Fibroblast of skin of left quadriceps (primary cell): ENCODE measurements at places on chromosomes 7 and 10.

GRCh38 chr7:76265299-76265698 is 37.2 kb upstream of the HSPB1 start:
- no peak for DNase-seq

DNA sequence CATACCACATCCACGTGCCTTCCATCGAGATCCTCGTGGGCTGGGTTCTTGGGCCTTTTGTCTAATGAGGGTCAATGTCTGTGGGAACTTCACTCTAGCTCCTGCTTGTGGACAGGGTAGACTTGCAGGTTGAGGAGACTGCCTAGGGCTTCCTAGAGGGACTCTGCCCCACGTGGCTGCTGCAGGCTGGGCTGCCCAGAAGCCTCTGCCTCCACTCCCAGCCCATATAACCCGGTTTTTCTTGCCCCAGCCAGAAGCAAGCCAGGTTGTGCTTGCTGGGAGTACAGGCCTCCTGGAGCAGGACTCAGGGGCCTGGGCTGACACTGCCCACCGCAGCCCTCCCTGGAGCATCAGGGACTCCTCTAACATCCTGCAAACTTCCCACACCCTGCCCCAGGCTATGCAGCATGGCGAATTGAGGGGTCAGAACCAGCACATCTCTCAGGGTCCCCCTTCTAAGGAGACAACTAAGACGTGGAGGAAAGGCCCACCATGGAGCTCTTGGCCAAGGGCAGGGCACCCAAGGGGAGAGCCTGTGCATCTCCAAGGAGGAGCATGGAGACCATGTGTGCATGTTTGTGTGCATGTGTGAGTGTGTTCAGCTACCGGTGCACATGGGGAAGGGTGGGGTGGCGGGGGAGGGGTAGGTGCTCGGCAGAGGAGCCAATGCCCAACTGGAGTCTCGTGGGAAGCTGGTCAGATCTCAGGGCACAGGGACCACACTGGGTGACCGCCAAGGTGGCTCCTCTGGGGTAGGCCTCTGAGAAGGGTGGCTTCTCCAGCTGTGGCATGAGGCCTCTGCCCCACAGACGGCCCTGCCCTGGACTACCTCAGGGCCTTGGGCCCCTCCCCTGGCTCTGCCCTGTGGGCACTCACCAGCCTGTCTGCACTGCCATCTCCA is 62.6 kb downstream of the RASGEF1A start:
- DNase-seq, result no peak

DNA sequence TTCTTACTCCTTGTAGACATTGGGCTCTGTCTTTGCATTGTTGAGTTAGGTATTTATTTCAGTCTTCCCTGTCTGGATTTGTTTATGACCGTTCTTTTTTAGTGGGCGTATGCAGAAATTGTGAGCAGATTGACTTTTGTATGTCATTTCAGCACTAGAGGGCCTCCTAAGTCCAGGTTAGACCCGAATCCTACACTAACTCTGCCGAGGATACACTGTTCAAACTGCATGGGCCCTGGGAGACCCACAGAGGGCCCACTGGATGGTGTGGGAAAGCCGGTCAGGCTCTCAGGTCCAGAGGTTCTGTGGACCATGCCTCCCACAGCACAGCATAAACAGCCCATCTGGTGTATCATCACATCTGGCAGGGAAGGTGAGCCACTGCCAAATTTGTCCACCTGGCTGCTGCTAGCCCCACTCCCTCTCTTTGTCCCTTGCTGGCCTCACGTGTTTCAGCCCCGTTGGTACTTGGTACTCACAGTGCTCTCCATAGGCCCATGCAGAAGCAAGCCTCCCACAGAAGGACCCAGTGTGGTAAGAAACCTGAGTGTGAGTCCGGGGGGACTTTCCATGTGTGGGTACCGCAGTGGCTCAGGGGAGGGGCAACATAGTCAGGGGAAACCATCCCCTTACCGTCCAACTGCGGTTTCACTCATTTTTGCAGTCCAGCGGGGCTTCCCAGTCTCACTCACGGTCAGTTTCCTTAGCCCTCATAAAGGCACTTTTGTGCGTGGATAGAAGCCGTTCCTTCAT is 112.8 kb downstream of the APBB1IP start:
- no peak for DNase-seq

DNA sequence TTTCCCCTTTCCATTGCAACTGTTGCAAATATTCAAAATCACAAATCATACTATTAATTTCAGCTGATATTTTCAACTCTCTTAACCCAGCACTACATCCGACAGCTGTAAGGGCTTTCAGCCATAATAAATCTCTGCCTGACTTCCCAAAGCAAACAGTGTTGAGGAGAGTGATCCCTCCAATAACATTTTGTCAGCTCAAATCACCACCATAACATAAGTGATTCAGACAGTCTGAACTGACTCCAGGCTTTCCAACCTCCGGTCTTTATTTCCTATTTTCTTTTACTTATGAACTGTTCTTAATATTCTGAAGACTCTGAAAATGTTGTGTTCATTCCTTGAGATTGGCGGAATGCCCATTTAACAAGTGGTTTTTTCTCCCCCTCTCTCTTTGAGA is 1085.9 kb downstream of the GATA3 start:
- no peak for DNase-seq

- no peak for DNase-seq
Measured at GRCh38 chr10:52453501-52453900, 139.4 kb downstream of the DKK1 start.

- no peak for DNase-seq
Measured at GRCh38 chr10:80480852-80481251, 26.7 kb downstream of the TSPAN14 start.

- DNase-seq, result no peak
Measured at GRCh38 chr10:17475661-17476060, 21.3 kb upstream of the ST8SIA6 start.

DNA sequence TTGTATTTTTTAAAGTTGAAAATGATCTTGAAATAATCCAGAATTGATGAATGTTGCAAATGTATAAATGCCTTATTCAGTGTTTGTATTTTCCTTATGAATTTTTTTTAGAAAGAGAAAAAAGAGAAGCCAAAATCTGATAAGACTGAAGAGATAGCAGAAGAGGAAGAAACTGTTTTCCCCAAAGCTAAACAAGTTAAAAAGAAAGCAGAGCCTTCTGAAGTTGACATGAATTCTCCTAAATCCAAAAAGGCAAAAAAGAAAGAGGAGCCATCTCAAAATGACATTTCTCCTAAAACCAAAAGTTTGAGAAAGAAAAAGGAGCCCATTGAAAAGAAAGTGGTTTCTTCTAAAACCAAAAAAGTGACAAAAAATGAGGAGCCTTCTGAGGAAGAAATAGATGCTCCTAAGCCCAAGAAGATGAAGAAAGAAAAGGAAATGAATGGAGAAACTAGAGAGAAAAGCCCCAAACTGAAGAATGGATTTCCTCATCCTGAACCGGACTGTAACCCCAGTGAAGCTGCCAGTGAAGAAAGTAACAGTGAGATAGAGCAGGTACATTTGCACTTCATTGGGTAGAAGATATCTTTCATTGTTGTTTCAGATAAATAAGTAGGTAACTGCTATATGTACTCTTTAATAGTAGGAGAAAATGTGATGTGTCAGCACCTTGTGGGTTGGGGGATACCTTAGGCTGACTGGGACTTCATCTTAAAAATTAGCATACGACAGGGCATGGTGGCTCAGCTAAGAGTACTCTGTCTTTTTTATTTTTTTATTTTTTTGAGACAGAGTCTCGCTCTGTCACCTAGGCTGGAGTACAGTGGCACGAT is 3.9 kb downstream of the DDX21 start:
- DNase-seq, result no peak

DNA sequence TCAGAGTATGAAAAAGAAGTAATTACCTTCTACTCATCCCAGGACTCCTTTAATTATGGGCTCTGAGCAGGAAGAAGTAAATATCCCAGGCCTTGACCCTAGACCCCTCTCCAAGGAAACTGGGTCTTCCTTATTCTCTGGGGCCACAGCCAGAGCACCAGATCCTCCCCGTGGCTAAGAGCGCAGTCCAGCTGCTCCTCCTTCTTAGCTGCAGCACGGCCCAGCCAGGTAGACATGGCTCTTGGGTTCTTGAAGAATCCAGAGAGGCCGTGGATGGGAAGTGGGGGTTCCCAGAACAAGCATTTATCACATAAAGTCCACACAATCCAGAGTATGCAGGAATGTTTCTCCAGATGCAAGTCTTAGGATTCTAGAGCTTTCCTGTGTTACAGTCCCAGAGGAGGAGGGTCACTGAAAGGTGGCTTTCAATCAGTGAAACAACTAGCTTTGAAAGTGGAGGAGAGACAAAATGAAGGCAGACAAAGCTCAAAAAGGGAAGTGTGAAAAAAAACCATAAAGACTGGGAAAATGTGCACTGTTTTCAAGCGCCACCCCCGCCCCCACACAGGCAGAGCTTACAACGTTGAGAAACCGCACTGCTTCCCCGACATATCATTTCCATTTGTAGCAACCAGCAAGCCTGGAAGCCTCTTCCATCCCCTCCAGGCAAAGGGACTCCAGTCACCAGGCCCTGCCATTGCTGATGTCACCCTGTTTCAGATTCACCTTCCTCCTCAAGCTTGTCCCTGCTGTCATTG is 396.5 kb upstream of the MKI67 start:
- no peak for DNase-seq
